ENCODE measurements at places on chromosomes 6 and 20.

- no peak for DNase-seq
Measured at GRCh38 chr20:16368645-16369292, 204.5 kb downstream of the KIF16B start.

DNA sequence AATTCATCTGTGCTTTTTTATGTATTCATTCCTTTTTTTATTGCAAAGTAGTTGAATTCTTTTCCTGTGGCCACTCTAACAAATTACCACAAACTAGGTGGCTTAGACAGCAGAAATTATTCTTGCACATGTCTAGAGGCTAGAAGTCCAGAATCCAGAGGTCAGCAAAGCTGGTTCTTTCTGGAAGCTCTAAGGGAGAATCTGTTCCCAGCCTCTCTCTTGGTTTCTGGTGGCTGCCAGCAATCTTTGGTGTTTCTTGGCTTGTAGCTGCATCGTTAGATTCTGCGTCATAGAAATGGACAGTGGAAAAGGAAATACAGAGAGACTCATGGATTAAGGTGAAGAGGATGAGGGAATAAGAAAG lies 39.3 kb downstream of the GSTA2 start:
- no peak for DNase-seq

DNA sequence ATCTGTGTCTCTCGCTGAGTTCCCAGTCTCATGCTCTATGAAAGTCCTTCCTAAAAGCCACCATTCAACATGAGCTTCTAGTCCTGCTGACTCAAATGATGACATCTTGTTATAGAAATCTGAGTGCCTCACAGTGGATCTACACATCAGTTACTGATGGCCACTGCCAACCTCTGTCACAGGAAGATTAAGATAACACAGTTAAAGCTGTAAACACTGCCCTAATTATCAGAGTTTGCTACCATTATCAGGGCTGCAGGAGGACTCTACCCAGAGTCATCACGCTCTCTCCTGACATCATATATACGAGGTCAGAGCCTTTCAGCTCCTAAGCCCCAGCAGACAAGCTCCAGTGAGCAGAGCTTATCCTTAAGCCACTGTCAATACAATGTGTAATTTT lies 63.2 kb downstream of the HIVEP2 start:
- no peak for DNase-seq

GRCh38 chr6:132246632-132247270 lies 154.5 kb downstream of the MOXD1 start:
- no peak for DNase-seq

GRCh38 chr6:84583784-84584183 lies 180.6 kb downstream of the TBX18 start:
- no peak for DNase-seq

GRCh38 chr6:103268335-103268734 lies 1591.4 kb downstream of the HACE1 start:
- DNase-seq = no peak

DNA sequence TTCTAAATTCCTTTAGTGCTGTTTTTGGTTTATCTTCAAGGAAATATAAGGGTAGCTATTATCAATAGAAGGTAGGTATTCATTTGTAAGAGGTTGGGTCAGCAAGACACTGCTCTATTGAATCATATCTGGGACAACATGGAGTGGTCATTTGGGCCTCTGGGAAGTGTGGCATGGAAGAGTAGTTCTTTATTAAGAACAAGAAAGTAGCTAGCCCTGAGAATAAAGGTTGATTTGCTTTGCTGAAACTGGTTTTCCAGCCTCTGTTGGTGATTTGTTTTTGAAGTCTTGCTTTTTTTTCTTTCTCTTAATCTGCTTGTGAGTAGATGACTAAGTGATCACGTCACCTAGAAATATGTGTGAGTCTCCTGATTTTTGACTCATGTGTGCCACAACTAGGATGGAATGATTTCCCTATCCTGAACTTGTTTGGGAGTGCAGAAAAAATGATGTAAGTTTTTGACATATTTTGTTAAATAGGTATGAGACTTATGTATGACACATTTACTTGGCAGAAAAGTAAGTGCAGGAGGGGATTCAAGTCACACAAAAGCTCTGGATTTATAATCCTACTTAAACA lies 381.8 kb downstream of the CENPW start:
- no peak for DNase-seq

GRCh38 chr6:37160922-37161778 lies 8.8 kb upstream of the PIM1 start:
- no peak for DNase-seq

DNA sequence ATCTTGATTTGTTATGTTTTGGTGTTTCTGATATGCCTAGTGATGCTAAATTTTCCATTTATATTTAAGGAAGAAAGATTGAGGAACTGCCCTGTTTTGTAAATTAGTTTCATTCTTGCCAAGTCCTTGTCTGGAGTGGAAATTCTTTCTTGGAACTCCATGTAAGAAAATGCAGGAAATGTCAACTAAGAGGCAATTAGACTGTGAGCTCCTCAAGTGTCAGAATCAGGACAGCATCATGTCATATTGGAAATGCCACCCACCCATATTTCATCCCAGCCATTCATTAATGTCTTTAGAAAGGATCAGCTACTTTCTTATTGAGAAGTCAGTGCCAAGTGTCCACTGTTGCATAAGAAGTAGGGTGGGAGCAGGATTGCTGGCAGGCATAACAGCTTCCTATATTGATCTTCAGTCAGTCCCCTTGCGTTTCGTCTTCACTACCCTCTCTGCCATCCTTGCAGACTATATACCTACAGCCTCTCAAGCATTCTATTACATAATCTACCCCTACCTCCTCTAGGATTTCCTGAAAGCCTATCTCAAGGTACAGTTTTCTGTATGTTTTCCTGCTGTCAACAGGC lies 42.4 kb downstream of the HAO1 start:
- no peak for DNase-seq

DNA sequence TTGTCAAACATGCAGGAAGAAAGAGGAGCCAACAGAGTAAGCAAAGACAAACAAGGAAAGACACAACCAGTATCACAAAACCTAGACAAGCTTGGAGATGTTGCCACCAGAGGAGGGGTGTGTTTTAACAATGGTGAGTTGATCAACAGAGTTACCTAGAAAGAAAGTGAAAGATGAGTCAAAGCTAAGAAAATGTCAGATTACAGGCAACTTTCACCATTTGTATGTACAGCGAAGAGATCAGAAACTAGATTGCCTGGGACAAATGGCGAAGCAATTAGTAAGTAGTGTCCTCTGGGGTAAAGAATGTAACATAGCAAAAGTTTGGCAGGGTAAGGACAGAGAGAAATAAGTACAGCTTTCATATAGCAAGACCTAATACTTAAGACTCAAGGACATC lies 51.6 kb upstream of the POU3F2 start:
- no peak for DNase-seq

DNA sequence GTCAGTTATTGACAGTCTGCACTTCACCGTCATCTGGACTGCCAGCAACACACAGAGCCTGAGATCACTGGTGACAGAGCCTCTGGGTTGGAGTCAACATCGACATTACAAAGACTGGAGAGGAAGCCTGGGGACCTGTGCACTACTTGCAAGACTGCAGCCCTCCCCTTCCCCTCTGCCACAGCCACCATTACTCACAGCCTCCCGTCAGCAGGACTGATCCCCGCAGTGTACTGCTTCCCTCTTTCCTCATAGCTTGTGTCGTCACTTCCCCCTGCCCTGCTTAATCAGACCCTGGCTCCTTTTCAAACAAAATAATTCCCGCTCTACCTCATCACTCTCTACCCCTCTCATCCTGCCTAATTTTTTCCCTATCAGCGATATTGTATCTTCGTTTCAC lies 235.5 kb upstream of the KCNQ5 start:
- DNase-seq = no peak

- no peak for DNase-seq
Measured at GRCh38 chr6:116369540-116369939, 1.2 kb upstream of the DSE start.

DNA sequence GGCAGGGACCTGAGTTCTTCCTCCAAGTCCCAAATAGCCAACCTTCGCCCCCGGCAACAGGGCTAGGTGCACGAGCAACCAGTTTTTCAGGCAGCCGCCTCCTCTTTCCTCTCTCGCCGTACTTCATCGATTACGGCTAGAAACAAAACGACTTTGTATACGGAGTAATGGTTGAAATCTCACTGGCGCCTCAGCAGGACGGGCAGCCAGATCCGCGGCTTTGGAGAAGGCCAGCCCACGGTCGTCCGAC lies 333 bp upstream of the SMIM13 start:
- DNase-seq = no peak

DNA sequence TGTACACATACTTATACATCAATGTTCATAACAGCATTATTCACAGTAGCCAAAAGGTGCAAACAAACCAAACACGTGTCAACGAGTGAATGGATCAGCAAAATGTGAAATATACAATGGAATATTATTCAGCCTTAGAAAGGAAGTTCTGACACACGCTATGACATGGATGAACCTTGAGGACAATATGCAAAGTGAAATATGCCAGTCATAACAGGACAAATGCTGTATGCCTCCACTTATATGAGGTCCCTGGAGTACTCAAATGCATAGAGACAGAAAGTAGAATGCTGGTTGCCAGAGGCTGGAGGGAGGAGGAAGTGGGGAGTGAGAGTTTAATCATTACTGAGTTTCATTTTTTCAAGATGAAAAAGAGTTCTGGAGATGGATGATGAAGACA lies 37.8 kb upstream of the IGF2R start:
- DNase-seq = no peak

Data from lower leg skin (tissue), 4 donors.